Activated gamma-delta T cell treated with Interleukin-2 at 50 U/mL for 16 hours (primary cell): ENCODE measurements at places on chromosomes 2 and 18.

DNA sequence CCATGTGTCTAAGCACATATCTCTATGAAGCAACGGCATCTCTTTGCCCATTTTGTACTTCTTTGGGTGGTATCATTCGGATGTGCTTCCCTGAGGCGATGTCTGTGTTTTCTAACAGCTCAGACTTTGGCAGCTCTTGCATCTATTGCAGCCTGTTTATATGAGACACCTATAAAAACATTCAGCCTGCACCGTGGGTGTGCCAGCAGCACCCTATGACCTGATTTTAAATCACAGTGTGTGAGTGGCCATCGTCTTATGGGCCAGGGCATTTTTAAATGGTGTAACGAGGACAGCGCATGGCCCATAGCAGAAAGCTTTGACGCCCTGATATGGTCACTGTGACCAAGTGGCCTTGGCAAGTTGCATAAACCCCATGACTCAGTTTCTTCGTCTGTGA, 12.9 kb downstream of the NPAS2 start:
- no peak for DNase-seq

- DNase-seq: no peak
Measured at GRCh38 chr2:102013206-102014040, 21.7 kb downstream of the IL1R2 start.

- DNase-seq: no peak
Measured at GRCh38 chr2:135762530-135762929, 20.9 kb downstream of the UBXN4 start.

DNA sequence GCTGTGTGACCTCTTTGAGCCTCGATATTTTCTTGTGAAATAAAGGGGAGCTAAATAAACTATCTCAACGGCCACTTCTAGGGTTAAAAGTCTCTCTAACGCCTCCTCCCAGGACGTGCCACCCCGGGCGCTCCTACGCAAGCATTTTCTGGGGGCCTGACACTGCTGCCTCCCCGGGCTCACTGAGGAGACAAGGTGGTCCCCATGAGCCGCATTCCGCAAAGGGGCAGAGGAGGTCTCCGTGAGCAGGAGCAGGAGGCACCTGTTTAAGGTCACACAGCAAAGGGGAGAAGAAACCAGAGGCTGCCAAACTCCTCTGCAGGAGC, 913 bp upstream of the WNT10A start:
- DNase-seq: no peak

GRCh38 chr2:187117483-187117882, 268.5 kb upstream of the ZSWIM2 start:
- no peak for DNase-seq

GRCh38 chr2:77169426-77169825, 352.8 kb downstream of the LRRTM4 start:
- DNase-seq: no peak

DNA sequence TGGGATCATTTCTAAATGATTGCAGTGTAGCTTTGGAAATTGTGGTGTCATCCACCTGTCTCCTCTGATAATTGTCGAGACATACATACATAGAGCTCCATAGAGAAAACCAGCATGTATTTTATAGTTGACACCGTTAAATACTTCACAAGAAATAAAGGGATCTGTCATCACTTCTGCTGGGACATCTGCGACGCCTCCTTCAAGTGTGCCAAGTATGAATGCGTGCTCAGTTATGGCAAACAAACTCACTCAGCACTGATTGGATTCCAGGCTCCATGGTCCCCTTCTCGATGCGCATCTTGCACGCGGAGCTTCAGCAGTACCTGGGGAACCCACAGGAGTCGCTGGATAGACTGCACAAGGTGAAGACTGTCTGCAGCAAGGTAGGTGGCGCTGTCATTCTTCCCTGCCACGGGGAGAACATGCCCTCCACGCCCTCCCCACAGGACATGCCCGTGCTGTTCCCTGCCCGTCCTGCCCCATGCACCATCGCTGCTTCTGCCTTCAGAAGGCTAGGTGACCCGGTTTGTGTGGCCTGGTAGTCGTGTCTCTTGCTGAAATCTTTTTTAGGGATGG, 64.1 kb downstream of the TRAPPC12 start:
- no peak for DNase-seq

DNA sequence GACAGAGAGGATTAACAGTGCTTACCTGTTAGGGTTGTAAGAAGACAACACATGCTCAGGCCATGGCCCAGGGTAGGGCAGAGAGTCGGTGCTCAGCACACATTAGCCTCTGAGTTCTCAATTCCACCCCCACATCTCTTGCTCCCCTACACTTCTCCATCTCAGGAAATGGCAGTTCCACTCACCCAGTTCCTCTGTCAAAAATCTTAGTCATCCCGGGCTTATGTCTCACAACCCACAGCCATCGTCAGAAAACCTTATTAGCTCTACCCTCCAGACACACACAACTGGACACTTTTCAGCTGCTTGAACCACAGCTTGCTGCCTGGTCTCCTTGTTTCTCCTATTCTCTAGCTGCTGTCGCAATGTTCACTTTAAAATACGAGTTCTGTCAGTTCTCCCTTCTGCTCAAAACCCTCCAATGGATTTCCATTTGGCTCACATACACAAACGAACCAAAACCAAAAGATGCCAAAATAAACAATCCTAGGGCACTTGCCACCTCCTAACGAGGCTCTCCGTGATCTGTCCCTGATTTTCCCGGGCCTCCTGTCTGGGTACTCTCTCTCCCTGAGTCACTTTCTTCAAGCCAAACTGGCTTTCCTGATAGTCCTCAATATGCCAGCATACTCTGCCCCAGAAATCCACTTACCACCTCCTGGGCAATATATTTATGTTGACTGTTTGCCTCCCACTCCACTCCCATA, 89.7 kb downstream of the KCTD1 start:
- DNase-seq: no peak

- no peak for DNase-seq
Measured at GRCh38 chr2:54681416-54681815, 42.0 kb upstream of the EML6 start.

- DNase-seq: no peak
Measured at GRCh38 chr2:184564092-184564491, 34.2 kb upstream of the ZNF804A start.

DNA sequence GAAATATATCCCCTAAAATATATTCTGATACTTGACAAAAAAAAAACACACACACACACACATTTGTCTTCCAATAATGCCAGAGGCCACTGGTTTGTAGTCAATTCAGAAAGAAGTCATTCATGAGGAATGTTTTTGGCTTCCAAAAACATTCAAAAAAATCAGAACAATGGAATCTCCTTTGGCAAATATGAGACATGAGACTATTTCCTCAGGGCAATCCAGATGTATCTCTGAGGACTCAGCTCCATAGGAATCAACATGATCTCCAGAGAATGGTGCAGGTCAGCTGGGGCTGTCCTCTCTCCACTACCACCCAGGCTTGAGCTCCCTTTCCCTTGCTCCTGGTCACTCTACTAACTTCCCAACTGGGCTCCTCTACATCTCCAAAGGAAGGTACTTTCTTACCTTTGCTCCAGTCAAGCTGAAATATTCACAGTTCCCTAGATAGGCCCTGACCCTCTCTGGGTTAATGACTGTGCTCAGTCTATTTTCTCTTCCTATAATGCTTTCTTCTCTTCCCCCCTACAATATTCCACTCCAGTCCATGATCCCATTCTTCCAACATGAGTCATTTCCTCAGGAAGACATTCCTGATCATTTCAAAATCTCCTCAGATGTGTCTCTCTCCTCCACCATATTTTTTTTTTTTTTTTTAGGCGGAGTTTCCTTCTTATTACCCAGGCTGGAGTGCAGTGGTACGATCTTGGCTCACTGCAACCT, 145.3 kb downstream of the C1D start:
- no peak for DNase-seq

- DNase-seq: no peak
Measured at GRCh38 chr2:236939721-236940231, 145.9 kb upstream of the COPS8 start.

- DNase-seq: no peak
Measured at GRCh38 chr2:109185338-109185737, 56.3 kb downstream of the SH3RF3 start.

- DNase-seq: no peak
Measured at GRCh38 chr2:161415987-161416707, at the start of gene TBR1. Gene TBR1, plus strand, starts transcription at chr2:161416297. Its CDS starts 114 bp downstream, at chr2:161416411.

DNA sequence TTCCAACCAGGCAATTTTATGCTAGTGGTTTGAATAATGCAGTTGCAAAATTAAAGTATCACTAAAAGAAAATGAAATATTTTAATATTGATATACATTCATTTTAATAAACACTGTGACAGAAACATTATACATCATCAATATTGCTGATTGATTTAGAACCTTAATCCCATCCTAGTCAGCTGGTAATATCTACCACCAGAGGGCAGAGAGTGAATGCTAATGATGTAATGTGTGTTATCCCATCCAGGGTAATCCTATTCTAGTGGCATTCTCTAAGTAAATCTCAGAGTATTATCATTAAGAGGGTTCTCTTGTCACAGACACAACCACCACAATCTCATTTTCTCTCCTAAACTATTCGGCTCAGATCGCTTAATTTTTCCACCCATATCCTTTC, 477.4 kb downstream of the CPS1 start:
- no peak for DNase-seq

DNA sequence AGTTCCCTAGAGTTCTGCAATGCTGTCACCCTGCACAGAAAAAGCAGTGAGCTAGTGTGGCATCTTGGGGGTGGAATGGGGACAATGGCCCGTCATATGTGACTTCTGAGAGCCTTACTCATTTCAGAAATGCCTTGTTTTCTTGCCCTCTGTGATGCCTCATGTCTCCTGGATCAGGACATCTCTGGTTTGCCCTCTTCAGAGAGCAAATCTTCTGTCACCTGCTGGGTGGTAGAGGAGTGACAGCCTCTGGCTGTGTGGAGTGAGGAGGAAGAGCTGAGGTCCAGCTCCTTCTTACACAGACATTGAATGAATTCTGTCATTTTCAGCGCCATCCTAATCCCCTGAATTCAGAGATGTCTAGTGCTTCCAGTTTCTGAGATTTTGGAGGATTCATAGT, 55.6 kb upstream of the PHLPP1 start:
- no peak for DNase-seq

- DNase-seq: no peak
Measured at GRCh38 chr2:44351088-44351487, 10.2 kb downstream of the PREPL start.

GRCh38 chr2:12009323-12009905, 263.0 kb downstream of the LPIN1 start:
- DNase-seq: no peak

DNA sequence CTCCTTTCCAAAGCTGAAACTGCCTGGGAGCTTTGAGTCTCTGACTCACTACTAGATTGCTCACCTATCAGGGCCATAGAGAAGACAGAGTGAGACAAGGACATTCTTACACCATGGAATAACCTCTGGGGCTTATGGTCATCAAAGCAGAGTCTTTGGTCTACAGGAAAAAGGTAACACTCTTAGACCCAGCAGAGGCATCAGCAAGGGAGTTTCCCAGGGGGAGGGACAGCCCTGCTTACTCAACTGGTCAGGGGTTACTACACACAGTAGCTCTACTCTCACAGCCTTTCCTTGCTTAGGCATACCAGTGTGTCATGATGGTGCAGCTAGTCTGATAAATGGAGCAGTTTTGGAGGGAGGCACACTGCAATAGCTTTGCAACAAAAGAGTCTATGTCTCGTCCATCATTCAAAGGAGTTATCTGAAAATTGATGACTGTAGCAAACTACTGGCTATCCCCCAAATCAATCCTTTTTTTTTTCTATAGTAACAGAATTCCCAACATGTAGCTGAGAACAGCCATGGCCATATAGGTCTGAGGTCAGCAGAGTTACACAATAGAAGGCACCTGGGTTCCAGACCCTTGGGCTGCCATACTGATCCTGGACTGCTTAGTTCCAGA, 22.4 kb upstream of the CD28 start:
- no peak for DNase-seq

GRCh38 chr2:127365211-127365643, 22.5 kb downstream of the MAP3K2 start:
- DNase-seq: no peak

DNA sequence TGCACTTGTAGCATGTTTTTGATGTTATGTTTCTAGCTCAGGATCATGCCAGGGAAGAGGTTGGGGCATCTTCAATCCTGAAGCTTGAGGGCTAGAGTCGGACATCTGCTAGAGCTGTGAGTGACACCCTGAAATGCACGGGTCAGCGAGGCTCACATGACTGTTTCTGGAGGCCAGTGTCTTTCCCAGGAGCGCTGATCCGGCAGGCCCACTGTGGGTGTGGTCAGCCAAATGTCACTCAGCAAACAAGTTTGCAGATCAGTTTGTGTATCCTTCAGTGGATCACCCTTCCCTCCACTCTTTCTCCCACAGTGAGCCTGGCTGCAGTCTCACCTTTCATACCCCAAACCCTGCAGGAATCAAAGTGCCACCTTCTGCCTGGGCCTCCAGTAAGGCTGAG, 23.0 kb upstream of the ARHGEF4 start:
- no peak for DNase-seq

GRCh38 chr2:27441958-27442919, at the start of gene KRTCAP3:
Gene KRTCAP3, plus strand, starts transcription at chr2:27442381. Its CDS starts 32 bp downstream, at chr2:27442413.
- DNase-seq: peak; percentile 35

DNA sequence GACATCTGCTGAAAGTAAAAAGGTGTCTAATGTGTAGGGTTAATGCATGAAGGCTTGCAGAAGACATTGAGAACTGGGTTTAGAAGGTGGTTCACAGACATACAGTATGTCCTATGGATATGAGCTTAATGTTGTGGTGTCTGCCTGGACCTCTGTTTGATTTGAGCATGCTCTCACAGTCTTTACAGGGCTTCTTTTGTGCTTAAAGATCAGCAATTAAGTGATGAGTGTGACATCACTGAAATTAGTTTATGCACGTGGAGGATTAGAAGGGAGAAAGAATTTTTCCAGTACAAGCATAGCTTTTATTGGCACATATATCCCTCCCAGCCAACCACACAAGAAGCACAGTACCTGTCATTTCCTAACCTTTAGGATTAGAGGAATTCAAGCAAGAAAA, 367.5 kb upstream of the RAB12 start:
- DNase-seq: no peak

- DNase-seq: no peak
Measured at GRCh38 chr2:98374286-98374685, 28.0 kb downstream of the CNGA3 start.

- DNase-seq: no peak
Measured at GRCh38 chr2:23596316-23596885, 211.4 kb downstream of the KLHL29 start.

DNA sequence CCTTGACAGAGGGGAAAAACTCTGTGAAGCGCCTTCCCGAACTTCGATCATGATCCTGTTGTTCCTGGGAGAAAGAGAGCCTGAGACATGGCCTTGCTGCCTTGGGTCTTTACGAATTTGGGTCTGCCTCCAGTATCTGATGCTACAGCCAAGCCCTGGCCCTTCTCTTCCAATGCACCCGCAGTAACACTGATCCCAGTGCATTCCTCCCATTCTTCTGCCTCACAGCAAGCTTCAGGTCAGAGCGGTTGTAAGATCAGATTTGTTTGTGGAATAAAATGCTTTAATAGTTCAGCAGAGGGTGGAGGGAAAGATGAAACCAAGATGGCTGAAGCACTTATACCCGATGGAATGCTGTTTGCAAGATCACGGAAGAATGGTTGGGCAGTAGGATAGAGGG, 196.7 kb upstream of the SIX2 start:
- no peak for DNase-seq

DNA sequence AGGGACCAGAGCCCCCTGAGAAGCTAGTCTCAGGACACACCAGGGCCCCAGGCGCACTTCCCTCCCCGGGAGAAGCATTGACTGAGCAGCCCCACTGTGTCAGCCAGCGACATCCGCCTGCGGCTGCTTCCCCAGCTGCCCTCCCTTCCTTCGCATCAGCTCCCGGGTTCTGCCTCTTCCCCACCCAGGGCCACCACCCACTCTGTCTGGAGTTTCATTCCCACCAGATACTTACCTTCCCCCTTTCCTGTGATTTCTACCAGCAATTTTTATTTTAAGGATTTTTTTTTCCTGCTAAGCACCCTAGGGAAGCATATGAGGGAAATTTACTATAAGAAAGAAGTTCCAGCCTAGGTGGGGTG, 99.2 kb downstream of the SMAD7 start:
- peak; percentile 32 for DNase-seq
